ENCODE measurements at places on chromosomes 4 and X.

- no peak for DNase-seq
These were observed 127.6 kb upstream of the HHIP start for GRCh38 chr4:144518181-144518895.

DNA sequence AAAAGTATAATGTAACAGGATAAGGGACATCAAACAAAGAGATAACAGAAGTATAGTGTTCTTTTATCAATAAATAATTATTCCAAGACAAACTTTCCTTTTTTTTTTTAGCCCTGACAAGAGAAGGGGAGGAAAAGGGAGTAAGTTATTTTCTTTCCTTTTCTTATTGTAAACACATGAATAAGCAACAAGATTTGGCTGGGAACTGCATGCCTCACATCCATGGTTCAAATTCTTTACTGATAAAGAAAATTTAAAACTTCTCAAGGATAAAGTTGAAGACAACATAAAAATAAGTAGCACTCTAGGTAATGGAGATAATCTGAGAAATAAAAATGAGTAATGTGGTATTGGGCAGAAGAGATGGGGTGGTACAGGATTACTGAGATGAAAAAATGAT, 71.6 kb downstream of the NEK1 start:
- no peak for DNase-seq

GRCh38 chr4:1693131-1693896, 9.2 kb upstream of the FAM53A start:
- peak; percentile 33 for DNase-seq

DNA sequence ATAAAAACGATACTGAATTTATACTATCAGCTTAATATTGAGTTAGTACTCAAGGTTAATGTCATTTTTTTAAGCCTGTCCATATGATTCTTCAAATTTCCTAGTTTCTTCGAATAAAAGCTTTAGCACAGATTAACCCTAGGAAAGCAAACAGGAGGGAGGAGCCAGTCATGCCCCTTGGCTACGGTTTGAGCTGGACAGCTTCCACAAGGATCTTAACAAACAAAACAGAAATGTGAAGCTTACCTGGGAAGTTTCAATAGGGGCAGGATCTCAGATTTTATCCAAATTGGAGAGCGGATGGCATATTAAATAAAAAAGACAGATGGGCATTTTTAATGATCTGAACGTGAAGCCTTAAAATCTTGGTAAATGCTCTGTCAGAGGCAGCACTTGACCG, 2.3 kb downstream of the NWD2 start:
- no peak for DNase-seq

DNA sequence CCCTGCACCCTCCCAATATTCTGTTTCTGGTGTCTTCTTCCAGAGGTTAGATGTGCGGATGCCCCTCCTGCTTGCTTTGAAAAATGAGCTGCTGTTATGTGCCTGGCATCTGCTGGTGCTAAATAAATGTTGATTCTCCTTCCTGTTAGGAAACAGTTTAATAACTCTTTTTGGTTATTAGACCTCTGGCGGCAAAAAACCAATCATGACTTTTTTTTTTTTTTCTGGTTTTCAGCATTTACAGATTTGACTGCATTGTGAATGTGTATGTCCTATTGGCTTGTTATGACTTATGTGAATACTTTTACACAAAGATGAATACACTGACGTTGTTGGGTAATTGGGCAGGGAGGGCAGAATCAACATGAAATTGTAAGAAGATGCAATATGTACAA, 13.6 kb upstream of the TMEM156 start:
- DNase-seq, result no peak

DNA sequence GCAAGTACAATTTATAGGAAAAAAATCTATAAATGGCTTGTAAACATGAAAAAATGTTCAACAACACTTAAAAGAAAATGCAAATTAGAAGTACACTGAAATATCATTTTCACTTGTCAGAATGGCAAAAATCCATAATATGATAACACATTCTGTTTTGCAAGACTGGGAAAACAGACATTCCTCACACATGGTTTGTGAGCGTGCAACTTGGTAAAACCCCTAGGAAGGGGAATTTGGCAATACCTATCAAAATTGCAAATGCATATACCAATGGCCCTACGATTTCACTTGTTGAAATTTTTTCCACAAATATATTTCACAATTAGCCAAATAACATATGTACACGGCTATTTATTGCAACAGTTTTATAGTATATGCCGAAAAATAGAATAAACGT, 31.4 kb downstream of the TBC1D9 start:
- DNase-seq, result no peak

DNA sequence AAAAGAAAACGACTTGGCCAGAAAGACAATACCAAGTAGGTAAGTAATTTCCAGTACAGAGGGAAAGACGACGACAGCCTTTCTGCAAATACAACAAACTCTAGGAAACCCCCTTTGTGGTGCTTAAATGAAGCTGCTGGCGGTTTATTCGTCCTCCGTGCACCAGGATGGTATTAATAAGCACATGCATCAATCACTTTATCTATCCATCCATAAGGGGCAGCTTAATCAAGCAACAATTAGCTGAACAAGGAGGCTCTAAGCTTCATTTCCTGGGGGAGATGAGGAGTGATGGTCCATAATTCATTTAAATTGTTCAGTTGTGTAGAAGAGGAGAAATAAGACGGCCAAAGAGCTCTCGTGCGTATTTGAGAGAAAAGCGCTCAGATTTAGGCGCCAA, 26.2 kb downstream of the IRF2 start:
- DNase-seq, result no peak

GRCh38 chrX:150779385-150779784, 86.2 kb downstream of the MTMR1 start:
- DNase-seq, result no peak

GRCh38 chr4:127975121-127975770, 10.0 kb downstream of the ABHD18 start:
- DNase-seq, result no peak

DNA sequence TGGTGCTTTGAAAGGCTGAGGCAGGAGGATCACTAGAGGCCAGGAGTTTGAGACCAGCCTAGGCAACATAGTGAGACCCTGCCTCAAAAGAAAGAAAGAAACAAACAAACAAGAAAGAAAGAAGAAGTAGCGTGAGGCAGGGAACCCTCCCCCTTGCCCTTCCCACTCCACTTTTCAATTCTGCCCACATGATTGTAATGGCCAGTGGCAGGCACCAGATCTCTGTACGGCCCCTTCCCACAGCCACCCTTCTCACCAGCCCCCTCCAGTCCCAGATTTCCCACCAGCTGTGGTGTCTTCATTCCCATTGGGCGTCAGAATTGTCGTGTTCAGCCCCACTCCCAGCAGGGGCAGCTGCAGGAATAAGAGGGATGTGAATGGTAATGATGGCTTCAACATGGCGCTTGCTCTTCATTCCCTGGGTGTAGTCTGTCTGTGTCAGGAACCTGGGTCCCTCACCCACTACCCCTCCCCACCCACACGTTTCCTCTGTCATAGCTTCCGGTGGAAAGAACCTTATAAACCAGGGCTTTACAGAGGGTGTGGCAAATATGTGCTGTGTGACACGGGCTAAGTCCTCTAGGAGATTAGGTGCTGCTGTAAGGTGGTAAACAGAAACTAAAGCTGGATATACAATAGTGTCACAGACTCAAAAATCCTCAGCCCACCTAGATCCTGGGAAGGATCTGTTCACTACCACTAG, at the start of gene IL2RG:
Gene IL2RG, minus strand, starts transcription at position 437 of the 703 bp plus-strand sequence. Its CDS starts 38 bp downstream, at position 399.
- DNase-seq, result no peak

DNA sequence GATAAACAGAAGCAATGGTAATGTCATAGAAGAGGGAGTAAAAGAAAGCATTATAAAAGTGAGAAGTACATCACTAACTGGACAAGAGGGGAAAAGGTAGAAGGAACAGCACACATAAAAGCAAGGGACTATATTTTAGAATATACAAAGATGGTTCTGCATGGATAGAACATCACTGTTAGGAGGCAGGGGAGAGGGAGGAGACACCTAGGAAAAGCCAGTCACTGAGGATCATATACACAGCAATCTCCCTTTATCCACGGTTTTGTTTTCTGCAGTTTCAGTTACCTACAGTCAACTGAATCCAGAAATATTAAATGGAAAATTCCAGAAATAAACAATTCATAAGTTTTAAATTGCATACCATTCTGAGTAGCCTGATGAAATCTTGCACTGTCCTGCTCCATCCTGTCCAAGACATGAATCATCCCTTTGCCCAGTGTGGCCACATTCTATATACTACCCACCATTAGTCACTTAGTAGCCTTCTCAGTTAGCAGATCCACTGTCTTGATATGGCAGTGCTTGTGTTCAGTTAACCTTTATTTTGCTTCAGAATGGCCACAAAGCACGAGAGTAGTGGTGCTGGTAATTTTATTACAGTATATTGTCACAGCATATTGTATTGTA, 74.2 kb downstream of the PPA2 start:
- peak; percentile 39 for DNase-seq

GRCh38 chr4:4532371-4533154, 9.3 kb downstream of the STX18 start:
- no peak for DNase-seq

DNA sequence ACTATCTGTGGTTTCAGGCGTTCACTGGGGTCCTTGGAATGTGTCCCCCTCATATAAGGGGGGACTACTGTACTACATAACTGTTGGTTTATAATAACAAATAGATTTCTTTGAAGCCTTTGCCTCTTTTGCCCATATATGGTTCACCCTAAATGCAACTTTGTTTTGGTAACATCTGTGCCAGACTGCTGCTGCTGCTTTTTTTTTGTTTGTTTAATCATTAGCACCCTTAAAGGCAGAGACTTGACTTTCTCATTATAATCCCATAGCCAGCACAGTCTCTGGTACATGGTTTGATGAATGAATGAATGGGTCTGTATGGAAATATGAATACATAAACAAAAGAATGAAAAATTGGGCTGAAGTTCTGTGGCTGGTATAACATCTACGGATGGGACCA, 80.2 kb upstream of the LHFPL1 start:
- no peak for DNase-seq

DNA sequence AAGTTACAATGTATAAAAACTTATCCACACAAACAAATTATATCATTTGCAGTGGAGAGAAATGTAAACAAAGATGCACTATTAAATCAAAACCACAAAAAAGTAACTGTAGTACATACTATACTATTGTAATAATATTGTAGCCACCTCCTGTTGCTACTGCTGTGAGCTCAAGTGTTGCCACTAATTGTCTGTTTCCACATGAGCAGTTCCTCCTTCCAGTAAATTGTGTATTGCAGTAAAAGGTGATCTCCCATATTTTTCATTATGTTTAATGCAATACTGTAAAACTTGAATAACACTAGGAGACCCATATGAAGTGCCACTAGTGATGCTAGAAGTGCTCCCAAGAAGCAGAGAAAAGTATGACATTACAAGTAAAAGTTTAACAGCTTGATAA, 11.7 kb downstream of the LIN54 start:
- DNase-seq, result no peak

- no peak for DNase-seq
These were observed 1.2 kb downstream of the PRPS1 start for GRCh38 chrX:107629540-107629909.

DNA sequence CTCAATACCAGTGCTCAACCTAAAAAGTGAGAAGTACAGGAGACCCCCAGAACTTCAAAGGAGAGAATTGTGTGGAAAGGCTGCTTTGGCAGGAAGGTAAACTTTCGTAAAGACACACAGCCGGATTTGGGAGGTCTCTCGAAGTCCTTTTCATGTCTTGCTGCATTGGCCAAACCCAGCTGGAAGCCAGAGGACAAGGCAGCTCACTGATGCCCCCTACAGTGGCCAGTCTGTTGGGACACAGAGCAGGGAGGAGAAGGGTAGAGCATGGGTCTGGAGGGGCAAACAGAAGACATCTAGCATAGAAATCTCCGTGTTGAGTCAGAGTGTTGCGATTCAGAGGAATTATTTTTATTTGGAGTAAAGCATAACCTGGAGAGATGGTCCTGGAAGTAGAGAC, 198.9 kb downstream of the ANK2 start:
- DNase-seq, result peak; percentile 26

GRCh38 chrX:96861661-96862060, 22.0 kb upstream of the RPA4 start:
- no peak for DNase-seq

GRCh38 chr4:141804836-141805235, 168.5 kb downstream of the IL15 start:
- no peak for DNase-seq

GRCh38 chrX:148499638-148500422, 587 bp upstream of the AFF2 start:
- no peak for DNase-seq

- DNase-seq, result no peak
These were observed 17.8 kb downstream of the RCHY1 start for GRCh38 chr4:75496406-75496805.

- DNase-seq, result no peak
These were observed 4.1 kb upstream of the CD99L2 start for GRCh38 chrX:150902434-150903109.

GRCh38 chr4:182023469-182023868, 219.7 kb upstream of the TENM3 start:
- no peak for DNase-seq

- no peak for DNase-seq
These were observed 187.1 kb upstream of the C1QTNF7 start for GRCh38 chr4:15240764-15241163.

DNA sequence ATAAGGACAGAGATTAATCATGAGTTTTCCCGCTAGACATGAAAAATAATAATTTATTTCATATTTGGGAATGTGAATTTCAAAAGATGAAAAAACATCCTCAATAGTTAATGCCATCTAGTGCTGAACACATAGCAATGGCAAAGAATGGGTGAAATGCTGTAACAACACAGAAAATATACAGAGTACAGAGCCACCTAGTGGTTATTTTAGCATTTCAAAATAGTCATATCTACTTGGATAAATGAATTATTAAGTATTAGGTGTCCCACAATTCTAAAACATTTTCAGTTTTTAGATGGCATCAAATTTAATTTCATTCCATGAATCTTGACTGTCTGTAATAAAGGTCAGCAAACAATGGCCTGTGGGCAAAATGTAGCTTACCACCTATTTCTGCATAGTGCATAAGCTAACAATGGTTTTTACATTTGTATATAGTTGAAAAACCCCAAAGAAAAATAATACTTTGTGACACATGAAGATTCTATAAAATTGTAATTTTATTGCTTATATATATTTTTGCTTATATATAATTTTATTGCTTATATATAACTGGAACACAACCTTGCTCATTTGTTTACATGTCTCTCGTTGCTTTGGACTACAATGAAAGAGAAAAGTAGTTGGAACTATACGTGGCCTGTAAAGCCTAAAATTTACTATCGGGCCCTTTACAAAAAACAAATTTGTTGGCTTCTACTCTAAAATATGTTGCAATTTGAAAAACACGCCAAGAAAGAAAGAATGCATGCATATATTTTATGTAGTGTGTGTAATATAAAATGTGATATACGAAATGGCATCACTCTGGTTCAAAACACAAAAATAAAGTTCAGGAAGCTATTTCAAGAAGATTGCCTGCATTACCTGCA, 99.1 kb upstream of the FAM47C start:
- DNase-seq, result no peak

DNA sequence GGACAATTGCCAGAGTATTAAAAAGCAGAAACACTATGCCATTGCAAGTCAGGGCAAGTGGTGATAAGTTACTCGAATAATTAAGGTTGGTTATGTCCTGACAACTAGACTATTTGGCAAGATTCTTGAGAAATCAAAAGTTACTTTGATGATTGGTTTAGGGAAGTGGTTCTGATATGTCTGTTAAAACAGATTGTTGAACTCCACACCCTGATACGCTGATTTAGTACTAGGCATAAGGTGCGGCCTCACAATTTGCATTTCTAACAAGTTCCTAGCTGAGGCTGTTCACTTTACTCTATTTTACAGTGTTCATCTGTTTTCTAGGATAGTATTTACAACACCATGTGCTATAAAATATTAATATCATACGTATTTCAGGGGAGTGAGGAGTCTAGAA, 12.5 kb downstream of the GABRA4 start:
- no peak for DNase-seq

- no peak for DNase-seq
These were observed 7.0 kb upstream of the TMSB4X start for GRCh38 chrX:12967711-12968465.
